A172 (cell line): ENCODE measurements at places on chromosomes 2 and 18. TPM values are rescaled to one million over a fixed set of nuclear protein-coding genes. Genes with fewer than 3 reads are reported as not detected.

Gene PLGLB1
- 0.43 and 2.5 TPM in 2 replicates for total RNA-seq

DNA sequence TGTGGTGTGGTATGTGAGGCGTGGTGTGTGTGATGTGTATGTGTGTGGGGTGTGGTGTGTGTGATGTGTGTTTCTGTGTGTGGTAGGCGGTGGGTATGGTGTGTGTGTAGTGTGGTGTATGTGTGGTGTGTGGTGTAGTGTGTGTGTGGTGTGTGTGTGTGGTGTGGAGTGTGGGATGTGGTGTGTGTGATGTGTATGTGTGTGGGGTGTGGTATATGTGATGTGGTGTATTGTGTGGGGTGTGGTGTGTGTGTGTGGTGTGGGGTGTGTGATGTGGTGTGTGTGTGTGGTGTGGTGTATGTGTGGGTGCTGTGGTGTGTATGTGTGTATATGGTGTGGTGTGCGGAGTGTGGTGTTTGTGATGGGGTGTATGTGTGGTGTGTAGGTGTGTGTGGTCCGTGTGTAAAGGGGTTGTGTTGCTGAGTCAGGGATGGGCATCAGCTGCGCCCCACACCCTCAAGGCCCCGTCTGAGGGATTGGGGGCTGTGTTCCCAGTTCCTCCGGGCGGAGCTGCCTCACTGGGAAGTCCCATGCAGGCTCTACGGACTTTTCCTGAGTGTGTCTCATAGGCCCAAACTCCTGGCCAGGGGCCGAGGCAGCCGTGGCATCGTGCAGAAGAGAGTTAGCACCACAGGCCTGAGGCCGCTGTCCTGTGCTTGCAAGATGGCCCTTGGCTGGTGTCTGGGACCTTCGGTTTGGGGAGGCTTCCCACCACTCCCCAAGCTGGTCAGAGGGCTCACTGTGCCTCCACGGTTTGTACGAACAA is 18.2 kb upstream of the ARL4C start:
- no peak for DNase-seq

Gene APLF
- 3.7 and 6.8 TPM in 2 replicates for total RNA-seq

DNA sequence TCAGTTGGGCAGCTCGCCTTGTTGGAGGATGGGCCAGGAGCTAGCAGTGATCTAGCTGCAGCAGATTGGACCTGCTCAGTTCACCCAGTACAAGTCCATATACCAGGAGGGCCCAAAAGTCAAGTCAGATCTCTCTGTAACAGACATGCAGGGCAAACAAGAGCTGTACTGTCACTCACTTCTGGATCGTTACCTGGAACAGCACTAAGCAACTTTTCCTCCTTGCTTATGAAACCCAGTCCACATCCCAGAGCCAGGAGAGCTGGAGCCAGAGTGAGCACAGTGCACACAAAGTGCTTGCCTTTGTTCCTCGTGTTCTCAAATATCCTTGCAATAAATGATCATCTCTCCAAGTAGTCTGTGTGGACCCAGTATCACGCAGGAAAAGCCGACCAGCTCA is 244.1 kb upstream of the FOSL2 start:
- no peak for DNase-seq
